Mucosa of gallbladder (tissue), 1 donor: ENCODE measurements at places on chromosomes 2 and 18. TPM values are rescaled to one million over a fixed set of nuclear protein-coding genes. Genes with fewer than 3 reads are reported as not detected.

RAPH1 gene
- total RNA-seq = 51.6 TPM

CFAP53 gene
- total RNA-seq = 1.5 TPM

SERPINB3 gene
- total RNA-seq = not detected

HOXD8 gene
- 1.7 TPM for total RNA-seq

ARHGAP28 gene
- 11.2 TPM for total RNA-seq

SOX11 gene
- total RNA-seq = 0.03 TPM

DNA sequence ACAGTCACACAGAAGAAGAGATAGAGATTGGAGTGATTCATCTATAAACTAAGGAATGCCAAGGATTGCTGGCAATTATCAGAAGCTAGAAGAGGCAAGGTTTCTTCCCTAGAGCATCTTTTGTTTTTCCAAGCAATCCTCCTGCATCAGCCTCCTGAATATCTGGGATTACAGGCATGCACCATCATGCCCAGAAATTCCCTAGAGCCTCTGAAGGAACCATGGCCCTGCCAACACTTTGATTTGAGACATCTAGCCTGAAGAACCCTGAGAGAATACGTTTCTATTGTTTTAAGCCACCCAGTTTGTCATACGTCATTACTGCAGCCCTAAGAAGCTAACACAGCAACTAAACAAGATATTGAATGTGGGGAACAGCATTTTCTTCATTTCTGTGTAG is 525.0 kb downstream of the ERBB4 start:
- no peak for DNase-seq

SNTG2 gene
- 2.0 TPM for total RNA-seq

- no peak for DNase-seq
Measured at GRCh38 chr2:26848336-26849055, 564 bp downstream of the DPYSL5 start.

PTCD3 gene
- 64.0 TPM for total RNA-seq
